NCI-H146 (cell line): ENCODE measurements at places on chromosomes 7 and 10.

DNA sequence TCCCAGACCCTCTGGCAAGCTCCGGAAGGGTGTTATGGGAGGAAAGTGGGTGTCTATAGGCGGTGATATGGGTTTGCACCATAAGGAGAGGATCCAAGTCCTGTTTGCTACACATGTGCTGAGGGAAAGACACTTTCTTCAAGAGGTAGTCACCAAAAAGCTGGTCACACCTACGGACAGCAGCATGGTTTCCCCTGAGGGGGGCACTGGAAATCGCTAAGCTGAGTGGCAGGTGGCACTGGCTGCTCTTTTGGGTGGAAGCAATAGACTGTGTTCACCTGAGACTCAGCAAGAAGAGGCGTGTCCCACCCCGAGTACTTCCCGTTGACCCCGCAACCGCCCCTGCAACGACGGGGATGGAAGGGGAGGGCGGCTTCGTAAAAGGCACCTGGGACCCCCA is 1.8 kb upstream of the FOXI2 start:
- DNase-seq, result no peak

DNA sequence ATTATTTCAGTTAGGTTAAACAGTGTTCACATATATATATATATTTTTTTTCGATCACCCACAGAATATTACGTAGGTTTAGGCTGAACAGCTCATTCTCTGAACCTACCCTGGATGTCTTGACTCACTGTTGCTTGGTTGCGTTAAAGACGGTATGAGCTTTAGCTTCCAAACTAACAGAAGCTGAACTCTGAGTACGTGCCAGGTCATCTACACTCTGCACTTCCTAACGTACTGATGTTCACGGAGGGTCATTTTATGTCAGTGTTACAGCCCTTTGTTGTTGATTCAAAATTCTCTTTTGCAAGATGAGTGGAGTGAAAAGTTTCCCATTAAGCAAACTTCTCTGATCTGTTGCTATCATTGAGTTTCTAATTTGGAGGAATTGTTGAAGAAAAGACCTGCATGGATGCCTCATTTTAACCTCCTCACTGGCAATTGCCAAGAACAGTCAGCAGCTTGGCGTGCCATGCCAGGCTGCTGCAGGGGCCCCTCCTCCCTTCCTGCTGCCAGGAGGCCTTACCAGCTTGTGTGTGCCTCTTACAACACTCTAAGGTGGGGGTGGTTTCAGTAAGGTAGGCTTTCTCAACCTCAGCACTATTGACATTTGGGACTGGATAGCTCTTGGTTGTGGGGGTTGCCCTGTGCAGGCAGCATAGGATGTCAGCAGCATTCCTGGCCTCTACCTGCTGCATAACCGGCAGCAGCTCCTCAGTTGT is 44.3 kb downstream of the INSYN2A start:
- DNase-seq, result no peak

GRCh38 chr7:31933481-31933880 is 136.7 kb downstream of the PDE1C start:
- no peak for DNase-seq

DNA sequence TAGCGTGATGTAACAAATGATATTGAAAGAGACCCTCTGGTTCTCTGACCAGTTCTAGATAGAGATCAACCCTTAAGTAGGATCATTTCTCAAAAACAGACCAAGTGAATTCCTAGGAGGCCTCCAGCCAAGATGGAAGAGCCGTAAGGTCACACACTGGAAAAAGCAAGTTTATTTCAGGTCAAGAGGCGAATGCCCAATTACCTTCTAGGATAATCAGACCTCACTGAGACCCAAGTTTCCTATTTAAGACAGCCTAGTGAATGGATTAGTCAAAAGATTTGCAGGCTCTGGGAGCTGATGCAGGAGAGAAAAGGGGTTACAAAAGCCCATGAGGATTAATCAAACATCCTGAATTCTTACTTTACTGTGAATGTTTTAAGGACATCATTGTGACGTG is 486.1 kb upstream of the NRP1 start:
- no peak for DNase-seq

DNA sequence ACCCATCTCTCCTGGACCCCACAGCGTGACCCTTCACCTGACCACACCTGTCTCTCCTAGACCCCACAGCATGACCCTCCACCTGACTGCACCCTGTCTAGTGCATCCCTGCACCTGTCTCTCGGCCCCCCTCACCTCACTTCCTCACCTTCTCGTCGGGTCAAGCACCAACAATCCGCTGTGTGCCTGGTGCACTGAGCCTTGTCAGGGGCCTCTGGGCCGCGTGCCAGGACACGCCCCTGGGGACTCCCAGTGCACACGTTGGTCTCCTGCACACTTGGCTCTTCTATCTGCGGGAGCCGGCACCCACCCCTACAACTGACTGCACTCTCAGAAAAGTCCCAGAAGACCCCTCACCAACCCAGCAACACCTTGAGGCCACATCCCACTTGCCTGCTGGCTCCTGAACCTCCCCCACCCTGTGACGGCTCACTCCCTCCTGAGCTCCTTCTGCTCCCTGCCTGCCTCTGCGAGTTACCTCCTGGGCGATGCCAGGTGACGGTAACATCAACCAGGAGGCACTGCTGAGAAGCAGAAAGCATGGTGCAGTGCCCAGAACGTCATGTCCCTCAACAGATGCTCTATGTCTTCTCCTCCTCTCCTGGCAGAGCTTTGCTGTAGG is 147.6 kb downstream of the DIP2C start:
- peak; percentile 62 for DNase-seq

GRCh38 chr7:15104411-15105092 is 202.0 kb upstream of the DGKB start:
- DNase-seq, result peak; percentile 94

- DNase-seq, result no peak
These were observed 4.1 kb downstream of the ACBD7 start for GRCh38 chr10:15084502-15084922.

DNA sequence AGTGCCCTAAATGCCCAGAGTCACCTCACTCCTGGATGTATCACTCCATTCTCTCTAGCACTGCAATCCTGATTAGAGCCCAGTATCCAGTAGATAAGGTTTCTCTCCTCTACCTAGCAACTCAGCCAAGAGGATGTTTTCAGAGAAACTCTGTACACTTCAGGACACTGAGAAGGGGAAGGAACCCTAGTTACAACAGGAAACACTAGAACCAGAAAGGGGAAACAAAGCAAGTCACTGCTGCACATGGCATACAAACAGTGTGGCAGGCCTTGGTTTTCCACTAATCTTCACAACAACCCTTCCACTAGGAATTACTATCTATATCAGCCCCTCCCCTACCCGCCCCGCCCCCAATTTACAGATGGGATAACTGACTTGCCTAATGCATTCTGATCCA is 1.6 kb downstream of the FAM204A start:
- DNase-seq, result no peak

DNA sequence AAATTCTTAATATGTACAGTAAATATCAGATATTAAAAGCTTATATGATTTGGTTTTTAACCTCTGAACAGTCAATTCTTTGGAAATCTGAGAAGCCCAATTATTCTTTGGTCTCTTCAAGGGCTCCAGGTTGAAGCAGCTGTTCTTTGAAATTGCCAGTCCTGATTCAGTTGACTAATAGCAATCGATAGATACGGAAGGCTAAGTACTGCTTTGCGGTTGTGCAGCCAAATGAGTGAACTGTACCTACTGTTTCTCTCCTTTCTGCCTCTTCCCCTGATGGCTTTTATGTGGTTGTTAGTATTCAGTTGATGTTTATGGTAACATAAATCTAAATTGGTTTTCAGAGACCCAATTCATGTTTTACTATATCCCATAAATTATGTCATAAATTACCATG is 103.1 kb upstream of the RPA3 start:
- peak; percentile 88 for DNase-seq

GRCh38 chr7:139526578-139527544 is 3.4 kb downstream of the CLEC2L start:
- no peak for DNase-seq

- DNase-seq, result no peak
These were observed 117.5 kb upstream of the COL1A2 start for GRCh38 chr7:94277236-94277635.

DNA sequence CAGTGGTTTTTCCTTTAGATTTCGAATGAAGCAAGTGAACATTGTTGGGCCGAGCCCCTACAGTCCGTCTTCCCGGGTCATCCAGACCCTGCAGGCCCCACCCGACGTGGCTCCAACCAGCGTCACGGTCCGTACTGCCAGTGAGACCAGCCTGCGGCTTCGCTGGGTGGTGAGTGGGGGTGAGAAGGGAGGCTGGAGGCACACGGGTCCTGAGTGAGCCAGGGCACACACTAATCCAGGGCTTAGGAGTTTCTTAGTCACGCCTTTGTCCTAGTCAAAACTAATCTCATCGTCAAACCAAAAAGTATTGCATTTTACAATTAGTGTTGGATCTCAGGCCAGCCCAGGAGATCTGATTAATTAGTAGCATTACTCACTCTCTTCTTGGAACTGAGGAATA is 568.8 kb upstream of the FOXK1 start:
- DNase-seq, result no peak

GRCh38 chr7:135300913-135301765 is 67.5 kb downstream of the STRA8 start:
- DNase-seq, result no peak

- DNase-seq, result no peak
These were observed 2.3 kb upstream of the PAPSS2 start for GRCh38 chr10:87657371-87657770.
